Stimulated activated CD8-positive, alpha-beta memory T cell treated with anti-CD3 and anti-CD28 coated beads, Interleukin-4, amount 100 ng/mL, for 1 hour (primary cell): ENCODE measurements at places on chromosomes 5 and 9.
A peak's percentile ranks its signal among the peaks of the same experiment; 100 is the strongest.

GRCh38 chr9:35406183-35406959 lies 83.5 kb upstream of the RUSC2 start:
- DNase-seq: peak; percentile 9

DNA sequence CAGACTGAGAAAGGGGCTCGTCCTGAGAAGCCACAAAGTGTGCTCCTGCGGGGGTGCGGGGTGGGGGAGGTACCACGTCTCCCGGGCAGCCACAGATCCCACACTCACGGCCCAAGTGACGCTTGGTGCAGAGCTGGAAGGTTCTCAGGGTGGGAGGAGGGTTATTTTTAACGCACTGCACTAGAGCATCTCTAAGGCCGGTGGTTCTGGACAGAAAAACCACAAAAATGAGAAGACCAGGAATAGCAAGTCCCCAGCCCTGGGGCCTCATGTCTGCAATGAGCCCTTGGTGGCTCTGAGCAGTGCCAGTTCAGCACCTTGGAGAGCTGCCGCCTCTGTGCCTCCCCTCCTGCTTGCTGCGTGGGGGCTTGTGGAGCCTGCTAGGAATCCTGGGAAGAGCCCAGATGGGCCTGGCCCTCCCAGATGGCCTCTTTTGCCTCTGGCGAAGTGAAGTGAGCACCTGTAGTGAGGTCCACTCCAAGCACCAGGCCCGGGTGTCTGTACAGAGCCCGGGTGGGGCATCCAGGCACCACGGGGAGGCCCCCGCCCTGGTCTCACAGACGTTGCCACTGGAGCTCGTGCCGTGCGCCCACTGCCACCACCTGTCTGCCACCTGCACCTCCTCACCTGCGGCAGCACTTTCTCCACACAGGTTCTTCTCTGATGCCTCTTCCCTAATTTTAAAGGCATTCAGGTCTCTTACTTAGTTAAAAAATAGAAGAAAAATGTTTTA lies 48.9 kb upstream of the CACNA1B start:
- no peak for DNase-seq

- DNase-seq: no peak
These were observed 26.6 kb downstream of the RAB24 start for GRCh38 chr5:177276886-177277285.

GRCh38 chr5:65338606-65339151 lies 143.0 kb downstream of the ADAMTS6 start:
- DNase-seq: no peak

DNA sequence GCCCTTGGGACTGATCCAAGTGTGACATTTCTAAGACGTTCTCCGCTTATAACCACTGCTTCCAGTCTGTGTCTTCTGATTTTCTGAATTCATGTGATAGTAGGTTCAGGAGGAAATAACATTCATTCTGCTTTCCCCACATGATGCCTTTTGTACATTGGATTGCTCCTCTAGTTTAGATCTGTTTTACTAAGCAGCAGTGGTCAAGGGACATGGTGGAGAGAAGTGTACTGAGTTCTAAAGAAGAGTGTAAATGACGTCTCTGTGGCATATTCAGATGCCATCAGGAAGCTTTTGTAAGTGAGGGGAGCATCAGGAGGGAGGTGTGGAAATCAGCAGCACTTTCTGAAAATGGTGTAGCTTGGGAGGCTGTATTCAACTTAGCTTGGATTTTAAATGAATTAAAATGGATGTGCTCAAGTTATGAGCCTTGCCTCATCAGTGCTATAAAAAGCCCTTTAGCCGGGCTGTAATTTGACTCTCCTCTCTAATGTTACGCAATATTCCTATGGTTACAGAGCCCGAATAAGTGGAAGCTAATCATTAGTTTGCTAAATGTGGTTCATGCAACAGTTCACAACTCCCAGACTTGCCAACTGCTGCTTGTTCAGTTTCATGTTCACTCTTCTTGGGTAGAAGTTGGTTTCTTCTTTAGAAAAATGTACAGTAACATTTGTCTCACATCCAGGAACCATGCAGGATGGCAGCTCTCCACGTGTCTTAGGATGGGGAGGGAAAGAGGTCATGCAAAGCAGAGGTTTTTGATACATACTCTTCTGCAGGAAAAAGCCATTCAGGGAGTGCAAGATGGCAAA lies 281.3 kb downstream of the ARHGAP26 start:
- no peak for DNase-seq

DNA sequence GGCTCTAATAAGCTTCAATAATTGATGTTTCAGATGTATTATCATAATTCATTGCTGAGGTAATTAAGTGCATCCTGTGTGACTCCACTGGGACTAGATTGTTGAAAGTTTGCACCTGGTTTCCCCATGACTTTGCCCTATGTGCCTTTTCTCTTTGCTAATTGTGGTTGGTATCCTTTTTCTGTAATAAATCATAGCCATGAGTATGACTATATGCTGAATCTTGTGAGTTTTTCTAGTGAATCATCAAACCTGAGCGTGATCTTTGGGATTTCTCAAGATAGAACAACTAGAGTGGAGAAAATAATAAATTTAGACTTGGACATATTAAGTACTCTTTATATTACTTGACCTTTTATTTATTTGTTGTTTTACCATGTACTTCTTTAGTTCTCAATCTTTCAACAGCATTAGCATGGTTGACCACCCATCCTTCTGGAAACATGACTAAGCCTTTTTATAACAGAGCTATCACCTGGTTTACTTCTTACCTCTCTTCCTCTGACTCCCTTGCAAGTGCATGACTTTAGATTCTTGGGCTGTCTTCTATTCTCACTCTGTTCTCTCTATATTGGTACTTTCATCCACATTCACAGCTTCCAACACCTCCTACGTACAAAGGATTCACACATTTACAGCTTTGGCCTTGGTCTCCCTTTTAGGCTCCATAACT lies 239.6 kb upstream of the TAS2R1 start:
- no peak for DNase-seq

DNA sequence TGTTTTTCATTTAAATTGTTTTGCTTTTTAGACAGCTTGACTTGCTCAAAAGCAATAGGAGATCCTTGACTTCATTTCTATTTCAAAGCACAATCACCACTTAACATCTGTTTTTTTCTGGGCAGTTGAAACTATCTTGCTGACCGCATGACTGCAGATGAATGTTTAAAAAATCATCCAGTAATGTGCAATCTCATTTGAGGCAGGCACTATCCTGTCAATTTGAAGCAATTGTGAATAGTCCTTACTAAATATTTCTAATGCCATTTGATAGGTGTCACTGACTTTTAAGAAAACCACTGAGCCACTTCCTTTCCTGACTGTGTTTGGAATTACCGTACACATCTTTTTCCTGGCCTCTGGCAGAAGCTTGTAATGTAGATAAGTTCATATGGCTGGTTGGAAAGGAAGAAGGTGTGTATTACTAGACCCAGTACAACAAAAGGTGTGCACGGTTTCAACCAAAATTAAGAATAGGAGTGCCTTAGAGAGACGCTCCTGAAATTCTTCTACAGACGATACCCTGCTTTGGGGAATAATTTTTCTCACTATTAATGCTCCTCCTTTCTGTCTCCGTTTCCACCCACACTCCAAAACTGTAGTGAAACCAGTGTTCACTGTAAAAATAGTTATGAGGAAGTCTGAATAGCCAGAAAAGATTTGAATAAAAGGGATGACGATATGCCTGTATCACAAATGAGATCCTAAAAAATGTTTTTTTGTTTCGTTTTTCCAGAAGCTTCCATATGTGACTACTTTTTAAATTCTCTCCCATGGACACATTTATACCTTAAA lies 136.7 kb upstream of the MOCS2 start:
- no peak for DNase-seq

GRCh38 chr9:18666348-18666747 lies 192.4 kb downstream of the ADAMTSL1 start:
- no peak for DNase-seq

DNA sequence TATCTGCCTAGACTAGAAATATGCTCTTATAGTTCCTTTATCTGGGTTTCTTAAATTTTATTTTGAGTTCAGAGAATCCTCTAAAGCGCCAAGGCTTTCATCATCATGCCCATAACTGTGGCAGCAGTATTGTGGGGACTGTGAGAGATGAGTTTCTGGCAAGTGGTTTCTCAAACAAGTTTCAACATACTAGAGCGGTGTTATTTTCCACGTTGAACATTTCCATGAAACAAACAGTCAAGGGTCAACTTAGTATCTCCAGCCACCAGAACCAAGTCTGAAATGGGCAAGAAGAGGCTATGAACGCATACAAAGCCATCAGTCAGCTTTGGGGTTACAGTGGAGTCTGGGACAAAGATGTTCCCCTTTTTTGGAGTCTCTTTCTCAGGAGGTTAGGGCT lies 40.3 kb downstream of the SERINC5 start:
- DNase-seq: no peak

GRCh38 chr5:96875791-96876291 lies 459 bp upstream of the ERAP2 start:
- no peak for DNase-seq

DNA sequence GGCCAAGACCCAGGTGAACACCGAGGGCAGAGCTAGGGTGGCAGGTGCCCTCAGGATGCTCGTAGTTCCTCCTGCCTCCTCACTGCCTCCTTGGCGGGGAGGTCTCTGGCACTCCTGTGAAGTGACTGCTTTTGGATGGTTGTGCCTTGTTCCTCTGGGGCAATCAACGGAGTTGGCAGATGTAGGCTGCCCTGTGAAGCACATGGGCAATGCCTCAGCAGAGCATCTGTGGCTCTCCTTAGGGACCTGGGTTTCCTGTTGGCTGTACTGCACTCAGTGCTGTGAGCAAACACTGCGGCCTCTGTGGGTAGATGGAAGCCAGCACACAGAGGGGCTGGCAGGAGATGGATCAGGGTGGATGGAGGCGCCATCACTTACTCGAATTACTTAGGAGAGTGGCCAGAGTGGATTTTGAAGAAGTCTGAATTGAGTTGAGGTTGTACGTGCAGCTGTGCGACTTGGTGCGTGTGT lies 71.4 kb upstream of the COL5A1 start:
- no peak for DNase-seq

GRCh38 chr5:5387777-5388176 lies 34.7 kb upstream of the ICE1 start:
- DNase-seq: no peak

DNA sequence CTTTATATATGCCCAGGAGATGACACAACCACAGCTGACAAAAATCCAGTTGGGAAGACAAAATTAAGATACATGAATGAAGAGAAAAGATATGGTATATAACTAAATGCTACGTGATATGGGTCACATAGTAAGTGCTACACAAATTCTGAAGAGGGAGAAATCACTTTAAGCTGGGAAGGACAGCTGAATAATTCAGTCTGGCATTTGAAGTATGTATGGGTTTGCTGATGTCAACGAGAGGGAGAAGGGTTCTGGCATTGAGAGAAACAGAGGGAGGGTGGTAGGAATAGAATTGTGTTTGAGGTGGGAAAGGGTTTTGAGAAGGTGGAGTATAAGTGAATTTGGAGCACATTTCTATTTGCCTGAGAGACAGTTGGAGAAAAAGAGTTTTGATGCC lies 6.7 kb upstream of the SLIT3 start:
- no peak for DNase-seq

- DNase-seq: no peak
These were observed 50.0 kb upstream of the RNU6ATAC start for GRCh38 chr9:134214386-134214765.

DNA sequence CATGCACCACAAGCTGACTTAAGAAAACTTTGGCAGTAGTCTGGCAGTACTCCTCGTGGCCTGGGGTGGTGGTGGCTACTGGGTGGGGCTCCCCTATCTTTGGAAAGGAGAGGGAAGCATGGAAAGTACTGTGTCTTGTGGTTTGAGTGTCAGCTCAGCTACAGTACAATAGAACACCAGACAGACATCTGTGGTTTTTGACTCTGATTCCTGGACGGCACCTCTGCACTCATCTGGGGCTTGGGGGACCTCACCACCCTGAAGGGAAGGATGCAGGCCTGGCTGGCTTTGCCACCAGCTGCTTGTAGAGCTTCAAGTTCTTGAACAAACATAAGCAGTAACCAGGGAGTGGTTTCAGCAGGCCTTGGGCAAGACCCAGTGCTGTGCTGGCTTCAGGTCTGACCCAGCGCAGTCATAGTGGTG lies 40.6 kb downstream of the TNFSF8 start:
- DNase-seq: no peak

- DNase-seq: no peak
These were observed 229.2 kb upstream of the FAM174A start for GRCh38 chr5:100306000-100306399.

GRCh38 chr5:32833127-32833526 lies 122.0 kb downstream of the NPR3 start:
- DNase-seq: no peak
